ENCODE measurements at places on chromosomes 4 and X.

- DNase-seq: peak; percentile 3
Observed at GRCh38 chr4:169410839-169411770, 140.3 kb upstream of the SH3RF1 start.

GRCh38 chr4:167578906-167579305, 344.6 kb upstream of the SPOCK3 start:
- DNase-seq: no peak

DNA sequence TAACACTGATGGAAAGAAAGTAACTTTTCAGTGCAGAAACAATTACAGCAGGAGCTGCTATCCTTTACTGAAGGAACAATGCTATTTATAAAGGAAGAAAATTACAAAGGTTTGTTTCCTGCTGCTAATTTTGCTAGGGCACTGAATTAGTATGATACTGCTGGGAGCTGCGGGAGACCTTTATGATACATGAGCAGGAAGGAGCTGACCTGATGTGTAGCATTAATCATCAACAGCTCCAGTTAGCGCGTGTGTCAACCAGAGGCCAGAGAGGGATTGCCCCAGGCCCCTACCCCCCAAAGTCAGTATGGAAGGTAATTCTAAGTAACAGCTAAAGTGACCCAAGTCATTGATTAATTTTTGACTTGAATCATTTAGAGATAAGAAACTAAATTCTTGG, 728.9 kb downstream of the PCDH18 start:
- DNase-seq: no peak

DNA sequence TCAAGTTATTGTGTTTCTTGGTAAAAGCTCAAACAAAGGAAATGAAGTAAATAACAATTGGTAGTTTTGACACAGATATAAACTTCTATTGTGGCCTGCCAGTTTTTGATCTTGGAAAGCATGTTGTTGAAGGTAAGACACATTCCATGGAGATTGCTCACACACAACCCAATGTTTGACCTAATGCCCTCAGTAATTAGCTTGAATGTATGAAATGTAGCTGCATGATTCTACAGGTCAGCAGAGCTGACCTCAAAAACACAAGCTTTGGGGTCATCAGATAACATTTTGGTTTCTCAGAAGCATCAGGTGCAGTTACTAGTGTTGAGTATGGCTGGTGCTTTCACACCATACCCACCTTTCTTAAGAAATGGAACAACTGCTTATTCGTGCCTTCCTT, 16.5 kb downstream of the GPR173 start:
- no peak for DNase-seq

DNA sequence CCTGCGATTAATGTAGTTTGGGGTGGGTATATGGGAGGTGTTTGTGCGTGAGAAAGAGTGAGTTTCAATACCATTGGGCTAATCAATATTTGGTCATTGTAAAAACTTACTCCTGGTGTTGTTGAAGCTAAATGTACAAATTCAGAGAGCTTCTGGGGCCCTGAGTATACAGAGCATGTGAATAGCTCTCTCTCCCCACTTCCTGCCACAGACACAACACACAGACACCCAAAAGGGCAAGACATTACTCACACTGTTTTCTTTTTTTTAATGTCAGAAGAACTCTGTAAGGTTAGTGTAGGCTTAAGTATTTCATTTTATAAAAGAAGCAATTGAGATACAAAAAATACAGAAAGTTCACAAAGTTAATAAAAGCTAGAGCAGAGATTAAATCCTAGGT, 151.3 kb upstream of the KCNIP4 start:
- no peak for DNase-seq

GRCh38 chr4:109559625-109559982, 442 bp upstream of the MCUB start:
- peak; percentile 42 for DNase-seq

DNA sequence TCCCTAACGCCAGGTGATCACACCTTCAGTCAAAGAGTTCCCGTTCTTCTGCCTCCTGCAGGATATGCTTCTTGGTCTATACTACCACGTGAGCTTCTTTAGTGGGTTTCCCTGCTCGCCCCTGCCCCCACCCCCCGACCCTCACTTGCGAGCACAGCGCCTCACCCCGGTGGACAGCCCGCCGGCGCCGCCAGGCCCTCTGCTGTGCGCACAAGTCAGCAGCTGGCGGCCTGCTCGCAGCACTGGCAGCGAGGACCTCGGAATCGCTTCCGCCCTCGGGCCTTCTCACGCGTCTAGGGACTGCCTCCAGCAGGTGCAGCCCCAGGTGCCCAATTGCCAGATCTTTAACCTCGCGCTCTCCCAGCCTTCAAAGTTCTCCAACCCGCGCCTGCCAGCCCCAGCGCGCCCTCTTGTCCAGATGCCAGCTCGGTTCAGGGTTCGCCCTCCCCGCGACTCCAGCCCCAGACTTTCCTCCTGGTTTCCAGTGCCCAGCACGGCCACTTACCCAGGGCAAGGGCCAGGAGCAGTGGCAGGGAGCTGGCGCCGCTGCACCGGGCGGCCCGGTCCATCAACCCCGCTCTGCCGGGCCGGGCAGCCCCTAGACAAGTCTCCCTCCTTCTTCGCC, 454 bp downstream of the BTC start:
- no peak for DNase-seq

DNA sequence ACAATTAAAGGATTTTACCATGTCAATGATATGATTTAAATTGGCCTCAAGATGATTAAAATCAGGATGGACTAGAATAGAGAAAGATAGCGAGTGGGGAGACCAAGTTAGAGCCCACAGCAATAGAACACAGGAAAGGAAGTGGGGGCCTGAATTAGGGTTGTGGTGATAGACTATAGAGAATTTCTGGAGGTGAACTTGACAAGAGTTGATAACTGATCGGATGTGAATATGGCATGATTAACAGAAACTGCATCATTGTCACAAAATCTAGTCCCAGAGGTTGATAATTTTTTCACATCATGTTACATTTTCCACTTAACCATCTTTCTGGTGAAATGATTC, 26.3 kb upstream of the TRPC3 start:
- no peak for DNase-seq

Data from stimulated activated CD4-positive, alpha-beta T cell treated with anti-CD3 and anti-CD28 coated beads, Interleukin-12 subunit alpha, Interleukin-12 subunit beta, amount 100 ng/mL, for 4 hours (primary cell).